ENCODE measurements at places on chromosomes 12 and 14. TPM values are rescaled to one million over a fixed set of nuclear protein-coding genes. Genes with fewer than 3 reads are reported as not detected.

GRCh38 chr12:77031745-77032144 is 33.6 kb downstream of the E2F7 start:
- no peak for DNase-seq

DNA sequence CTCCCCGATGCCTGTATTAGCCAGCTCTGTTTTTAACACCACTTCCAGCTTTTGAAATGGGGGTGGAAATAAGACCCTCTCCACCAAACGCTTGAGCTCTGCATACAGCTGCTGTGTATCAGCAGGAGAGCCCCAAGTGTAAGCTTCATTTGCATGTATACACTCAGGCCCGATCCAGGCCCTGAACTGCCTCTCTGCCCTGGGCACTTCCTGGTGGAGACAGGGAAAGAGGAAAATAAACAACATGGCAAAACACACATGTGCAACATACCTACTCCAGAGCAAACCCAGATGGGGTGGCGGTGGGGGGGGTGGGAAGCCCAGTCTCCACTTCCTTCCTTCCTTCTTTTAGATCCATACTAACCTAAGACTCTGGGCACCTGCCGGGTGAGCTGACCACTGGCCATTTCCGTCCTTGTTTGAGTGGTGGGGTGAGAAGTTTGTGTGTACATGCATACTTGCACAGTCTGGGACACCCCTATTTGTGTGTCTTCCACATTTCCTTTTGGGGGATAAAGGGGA is 55.3 kb downstream of the RBM19 start:
- DNase-seq, result no peak

DNA sequence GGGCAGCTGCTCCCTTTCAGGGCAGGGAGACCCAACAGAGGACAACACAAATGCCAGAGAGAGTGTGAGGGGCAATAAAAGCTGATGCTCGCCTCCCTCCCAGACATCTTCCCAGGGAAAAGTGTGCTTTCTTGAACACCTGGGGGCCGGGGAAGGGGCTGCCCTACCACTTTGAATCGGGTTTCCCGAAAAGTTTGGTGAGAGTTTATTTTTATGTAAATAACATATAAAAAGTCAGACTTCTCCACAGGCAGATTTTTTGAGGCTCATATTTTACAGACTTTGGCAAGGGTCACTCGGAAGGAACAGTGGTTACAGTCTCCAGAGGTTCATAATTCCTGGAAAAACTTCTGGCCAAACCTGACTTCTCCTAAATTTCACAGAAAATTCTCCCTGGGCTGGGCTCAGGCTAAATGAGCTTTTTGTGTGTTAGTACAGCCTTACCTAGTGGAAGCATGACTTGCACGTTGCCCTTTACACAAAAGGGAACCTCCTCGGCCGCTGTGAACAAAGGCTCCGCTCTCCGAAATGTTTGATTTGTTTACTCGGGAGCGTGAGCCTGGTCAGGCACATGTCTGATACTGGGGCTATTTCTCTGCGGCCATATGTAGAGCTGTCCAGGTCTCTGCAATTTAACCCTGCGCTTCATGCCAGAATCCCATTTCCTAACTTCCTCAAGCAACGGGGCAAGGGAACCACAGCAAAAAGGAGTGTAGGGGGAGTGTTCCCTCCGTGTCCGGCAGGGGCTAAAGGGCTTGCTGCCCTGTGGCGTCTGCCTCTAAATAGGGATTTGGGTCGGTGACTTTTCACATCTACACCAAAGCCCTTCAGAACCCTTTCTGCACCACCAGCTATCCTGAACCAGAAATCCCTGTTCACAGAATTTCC is 3.4 kb downstream of the RTL1 start:
- no peak for DNase-seq

DNA sequence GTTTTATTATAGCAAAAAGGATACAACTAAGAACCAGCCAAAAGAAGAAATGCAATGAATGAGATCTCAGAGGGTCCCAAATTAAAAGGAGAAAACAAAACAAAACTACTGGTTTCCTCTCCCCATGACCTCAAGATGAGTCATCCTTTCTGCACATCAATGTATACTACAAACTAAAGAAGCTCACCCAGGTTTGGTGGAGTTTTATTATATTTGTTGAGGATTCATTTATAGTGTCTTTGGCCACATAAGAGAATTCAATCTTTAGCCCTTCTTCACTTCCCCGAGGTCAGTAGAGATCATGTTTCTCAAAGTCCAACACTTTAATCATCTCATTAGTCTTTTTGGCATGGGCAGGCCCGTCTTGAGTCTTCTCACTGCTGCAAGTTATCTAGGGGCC is 210.6 kb downstream of the SLC6A15 start:
- no peak for DNase-seq

DNA sequence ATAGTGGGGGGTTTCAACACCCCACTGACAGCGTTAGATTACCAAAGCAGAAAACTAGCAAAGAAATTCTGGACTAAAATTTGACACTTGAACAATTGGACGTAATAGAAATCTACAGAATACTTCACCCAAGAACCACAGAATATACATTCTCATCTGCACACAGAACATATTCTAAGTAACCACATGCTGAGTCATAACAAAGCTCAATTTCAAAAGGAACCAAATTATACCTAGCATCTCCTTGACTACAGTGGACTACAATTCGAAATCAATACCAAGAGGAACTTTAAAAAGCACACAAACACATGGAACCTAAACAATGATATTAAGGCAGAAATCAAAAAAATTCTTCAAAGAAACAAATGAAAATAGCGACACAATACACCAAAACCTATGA is 871.6 kb upstream of the MDGA2 start:
- no peak for DNase-seq

DNA sequence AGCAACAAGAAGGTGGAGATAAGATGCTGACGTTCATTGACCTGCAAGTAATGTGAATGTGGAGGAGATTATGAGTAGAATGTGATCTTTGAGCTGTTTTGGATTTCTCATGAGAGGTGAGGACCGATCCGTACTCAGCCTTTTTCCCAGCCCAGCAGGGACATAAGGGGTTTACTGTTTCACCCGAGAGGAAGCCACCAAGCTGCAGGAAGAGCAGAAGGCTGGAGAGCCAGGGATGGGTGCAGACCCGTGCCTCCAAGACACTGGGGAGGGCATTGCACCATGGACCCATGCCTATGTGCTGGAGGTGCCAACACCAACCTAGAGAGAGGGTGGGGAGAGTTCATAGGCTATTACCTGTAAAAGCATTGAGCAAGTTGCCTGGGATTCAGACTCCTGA is 206.0 kb upstream of the DIO3 start:
- DNase-seq, result no peak

The TAS2R19 gene
- 1.8 TPM for polyA plus RNA-seq

Data from right renal cortex interstitium (tissue), 3 donors.